Gastrocnemius medialis (tissue), 4 donors: ENCODE measurements at places on chromosomes 7 and 10.

GRCh38 chr7:107582875-107583274 lies 2.8 kb downstream of the BCAP29 start:
- no peak for DNase-seq

GRCh38 chr7:129144095-129144833 lies at the start of gene TSPAN33:
TSS of gene TSPAN33 (plus strand) at chr7:129144707. CDS start at chr7:129144981, 274 bp downstream.
- peak; percentile 59 for DNase-seq

DNA sequence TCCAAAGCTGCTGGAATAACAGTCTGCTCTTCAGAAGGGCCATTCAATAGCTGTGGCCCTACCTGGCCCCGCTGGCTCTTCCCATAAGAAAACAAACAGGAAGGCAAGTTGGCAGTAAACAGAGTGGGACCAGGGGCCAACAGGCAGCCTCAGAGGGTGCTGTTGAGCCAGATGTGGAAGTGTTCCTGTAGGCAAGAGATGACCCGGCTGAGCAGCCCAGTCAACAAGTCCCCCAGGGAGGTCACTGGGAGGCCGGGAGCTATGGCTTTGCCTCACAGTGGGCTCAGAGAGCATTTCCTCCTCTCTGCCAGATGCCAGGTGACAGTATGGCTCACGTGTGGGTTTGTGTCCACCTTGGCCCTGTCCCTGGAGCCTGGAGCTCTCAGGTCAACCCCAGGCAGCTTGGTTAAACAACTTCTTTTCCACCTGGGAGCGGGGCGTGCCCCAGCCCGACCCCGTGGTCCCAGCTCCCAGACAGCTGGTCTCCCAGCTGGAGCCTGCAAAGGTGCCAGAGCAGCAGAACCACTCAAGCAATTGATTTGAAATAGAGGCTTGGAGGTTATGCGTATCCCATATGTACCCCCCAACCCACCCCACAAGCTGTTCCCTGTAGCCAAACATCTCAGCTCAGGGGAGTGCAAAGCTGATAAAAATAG lies 33.8 kb upstream of the LOXL4 start:
- DNase-seq = no peak

DNA sequence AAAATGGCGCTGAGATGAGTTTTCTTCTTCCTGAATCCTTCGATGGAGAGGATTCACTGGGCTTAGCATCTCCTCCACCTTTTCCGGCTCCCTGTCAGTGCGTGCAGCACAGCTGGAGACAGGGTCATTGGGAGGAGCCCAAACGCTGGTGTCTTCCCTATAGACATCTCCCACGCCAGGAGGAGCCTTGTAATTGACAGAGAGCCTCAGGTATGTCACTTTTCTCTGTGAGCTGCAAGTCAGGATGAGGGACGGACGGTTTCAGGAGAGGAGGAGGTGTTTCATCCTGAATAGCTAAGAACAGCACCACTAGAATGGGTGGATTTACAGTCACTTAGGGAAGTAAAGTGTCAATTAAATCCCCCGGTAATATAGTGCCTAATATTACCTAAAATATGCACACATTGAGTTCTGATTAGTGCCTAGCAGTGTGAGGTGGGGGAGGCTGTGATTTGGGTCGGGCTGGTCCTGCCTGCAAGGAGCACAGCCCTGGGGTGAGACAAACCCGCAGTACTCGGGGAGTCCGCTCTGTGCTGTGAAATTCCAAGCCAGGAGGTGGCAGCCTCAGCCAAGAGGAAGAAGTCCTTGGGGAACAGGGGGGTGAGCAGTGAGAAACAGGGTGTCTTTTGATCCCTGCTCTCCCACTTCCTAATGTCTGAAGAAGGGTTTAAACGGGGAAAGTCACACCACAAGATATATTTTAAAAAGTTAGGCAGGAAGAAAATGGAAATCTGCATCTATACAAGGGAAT lies 28.2 kb downstream of the IL15RA start:
- peak; percentile 37 for DNase-seq

DNA sequence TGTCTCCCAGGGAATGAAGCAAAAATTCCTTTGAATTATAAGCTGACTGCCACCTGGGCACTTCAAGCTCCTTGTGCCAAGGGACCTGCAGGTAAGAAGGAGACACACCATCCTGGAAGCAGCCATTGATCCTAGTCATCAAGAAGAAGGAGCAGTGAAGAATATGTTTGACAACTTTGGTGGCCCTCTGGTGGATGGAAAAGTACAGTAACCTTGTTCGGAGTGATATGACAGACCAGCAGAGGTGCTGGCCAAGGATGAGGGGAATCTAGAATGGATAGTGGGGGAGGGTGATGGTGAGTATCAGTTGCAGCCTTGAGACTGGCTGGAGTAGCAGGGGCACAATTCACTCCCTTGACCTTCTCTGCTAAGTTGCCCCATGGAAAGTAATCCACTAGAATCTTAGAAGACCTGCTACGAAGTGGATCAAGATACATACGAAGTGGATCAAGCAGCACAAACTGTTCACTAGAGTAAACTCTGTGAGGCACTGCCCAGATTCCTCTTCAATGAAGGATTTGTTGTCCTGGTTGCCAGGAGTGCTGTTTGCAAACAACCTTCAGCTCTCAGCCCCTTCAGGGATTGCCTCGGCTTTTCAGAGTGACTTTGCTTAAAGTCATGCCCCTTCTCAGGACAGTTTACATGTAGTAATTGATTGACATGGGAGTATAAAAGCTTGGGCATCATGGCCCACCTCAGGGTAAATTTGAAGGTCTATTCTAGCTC lies 44.8 kb upstream of the ORC5 start:
- DNase-seq = no peak

- DNase-seq = no peak
Measured at GRCh38 chr10:102159051-102159597, 6.9 kb downstream of the NOLC1 start.

DNA sequence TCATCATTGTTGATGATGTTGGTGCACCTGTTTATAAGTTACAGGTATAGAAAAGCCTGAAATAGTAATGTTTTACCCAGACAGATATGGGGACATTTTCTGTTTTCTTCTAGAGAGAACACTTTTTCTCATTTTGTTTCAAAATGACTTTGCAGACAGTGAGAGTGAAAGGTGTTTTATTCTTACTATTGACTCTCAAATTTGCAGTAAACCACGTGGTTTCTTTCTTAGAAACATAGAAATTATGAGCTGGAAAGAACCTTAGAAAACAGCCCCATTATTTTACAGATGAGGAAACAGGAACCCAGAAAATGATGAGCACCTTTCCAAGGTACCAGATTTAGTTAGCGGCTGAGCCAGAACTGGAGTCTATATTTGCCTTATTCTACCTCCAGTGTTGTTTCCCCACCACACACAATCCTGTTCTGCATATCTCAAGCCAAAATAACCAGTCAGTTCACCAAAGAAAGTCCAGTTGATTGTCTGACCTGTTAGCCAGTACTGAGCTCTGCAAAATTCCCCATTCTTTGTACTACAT lies 138.9 kb upstream of the AHR start:
- no peak for DNase-seq

GRCh38 chr7:83732305-83732704 lies 83.4 kb upstream of the SEMA3E start:
- DNase-seq = no peak

DNA sequence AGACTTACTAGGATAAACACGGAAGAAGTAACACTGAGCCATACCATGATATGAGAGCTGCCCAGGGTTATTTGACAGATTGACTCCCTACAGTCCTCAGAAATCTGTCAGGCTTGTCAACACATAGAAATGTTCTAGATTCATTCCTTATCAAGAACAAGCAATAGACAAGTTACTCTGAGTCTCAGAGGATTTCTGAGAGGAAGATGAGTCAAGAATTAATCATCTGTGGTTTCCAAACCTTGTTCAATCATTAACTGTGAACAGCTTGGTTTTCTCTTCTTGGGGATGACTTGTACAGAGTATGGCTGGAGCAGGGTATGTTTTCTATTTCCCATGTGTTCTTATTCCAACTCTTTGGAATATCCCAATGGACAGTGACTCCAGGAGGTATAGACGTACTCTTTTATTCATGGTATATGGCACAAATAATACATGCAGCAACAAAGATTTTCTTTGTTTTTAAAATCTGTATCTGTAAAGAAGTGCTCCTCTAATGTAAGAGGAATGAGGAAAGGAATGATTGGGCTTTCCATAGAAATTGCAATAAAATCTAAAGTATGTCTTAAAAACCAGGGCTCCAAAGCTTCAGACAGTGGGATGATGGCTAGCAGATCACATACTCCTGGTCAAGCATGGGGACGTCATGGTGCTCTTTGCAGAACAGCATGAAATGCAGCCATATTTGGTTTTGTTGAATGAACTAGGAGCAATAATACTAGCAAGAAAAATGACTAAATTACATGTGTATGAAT lies 11.9 kb upstream of the SFR1 start:
- no peak for DNase-seq
